Posterior cingulate gyrus (tissue), 11 donors: ENCODE measurements at places on chromosomes 2 and 18.

GRCh38 chr2:39511219-39511604 is 74.1 kb upstream of the MAP4K3 start:
- no peak for DNase-seq

- DNase-seq: peak; percentile 29
These were observed at the start of gene ZBTB14 for GRCh38 chr18:5295231-5295920. TSS of gene ZBTB14 (minus strand) at chr18:5295726. CDS start at chr18:5293246, 2,480 bp downstream.

GRCh38 chr18:22668496-22668895 is 250.8 kb upstream of the CTAGE1 start:
- DNase-seq: no peak

- no peak for DNase-seq
These were observed 24.9 kb downstream of the CCNT2 start for GRCh38 chr2:134943540-134943939.

- no peak for DNase-seq
These were observed 717 bp downstream of the IHH start for GRCh38 chr2:219059725-219060682.

GRCh38 chr18:37997695-37998094 is 432.1 kb upstream of the CELF4 start:
- DNase-seq: no peak

DNA sequence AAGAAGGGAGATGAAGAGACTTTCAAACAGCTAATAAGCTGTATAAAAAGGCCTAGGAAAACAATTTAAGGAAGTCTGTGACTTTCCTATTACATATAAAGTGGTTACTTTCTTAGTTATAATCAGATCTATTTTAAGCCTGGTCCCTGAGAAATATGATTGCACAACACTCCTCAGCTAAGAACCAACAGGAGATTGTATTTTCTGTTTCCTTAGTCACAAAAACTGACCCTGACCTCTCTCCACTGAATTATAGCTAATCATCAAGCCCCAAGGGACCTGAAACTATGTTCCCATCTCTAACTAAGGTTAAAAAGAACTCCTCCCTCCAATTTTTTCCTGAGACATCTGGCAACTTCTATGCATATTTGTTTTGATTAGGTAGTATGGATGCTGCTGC is 106.9 kb downstream of the ROCK1 start:
- no peak for DNase-seq

GRCh38 chr2:22930781-22931180 is 454.2 kb upstream of the KLHL29 start:
- DNase-seq: no peak

DNA sequence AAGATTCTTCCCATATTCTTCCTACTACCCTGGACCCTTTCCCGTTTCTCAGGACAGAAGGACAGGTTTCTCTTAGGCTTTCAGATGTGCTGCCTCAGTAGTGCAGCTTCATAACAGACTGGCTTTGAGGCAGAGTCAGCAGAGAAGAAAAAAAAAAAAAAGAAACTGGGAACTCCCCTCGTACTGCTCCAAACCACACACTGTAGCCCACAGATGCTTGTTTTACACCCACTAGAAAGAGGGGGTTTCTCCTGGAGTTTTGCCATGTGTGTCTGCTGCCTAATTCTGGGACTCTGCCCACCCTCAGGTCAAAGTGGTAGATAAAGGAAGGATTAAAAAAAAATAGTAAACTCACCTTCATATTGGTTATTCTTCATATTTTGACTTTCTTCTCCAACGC is 95.9 kb downstream of the NCOA1 start:
- DNase-seq: no peak

GRCh38 chr2:30710461-30710860 is 96.8 kb downstream of the CAPN13 start:
- no peak for DNase-seq

DNA sequence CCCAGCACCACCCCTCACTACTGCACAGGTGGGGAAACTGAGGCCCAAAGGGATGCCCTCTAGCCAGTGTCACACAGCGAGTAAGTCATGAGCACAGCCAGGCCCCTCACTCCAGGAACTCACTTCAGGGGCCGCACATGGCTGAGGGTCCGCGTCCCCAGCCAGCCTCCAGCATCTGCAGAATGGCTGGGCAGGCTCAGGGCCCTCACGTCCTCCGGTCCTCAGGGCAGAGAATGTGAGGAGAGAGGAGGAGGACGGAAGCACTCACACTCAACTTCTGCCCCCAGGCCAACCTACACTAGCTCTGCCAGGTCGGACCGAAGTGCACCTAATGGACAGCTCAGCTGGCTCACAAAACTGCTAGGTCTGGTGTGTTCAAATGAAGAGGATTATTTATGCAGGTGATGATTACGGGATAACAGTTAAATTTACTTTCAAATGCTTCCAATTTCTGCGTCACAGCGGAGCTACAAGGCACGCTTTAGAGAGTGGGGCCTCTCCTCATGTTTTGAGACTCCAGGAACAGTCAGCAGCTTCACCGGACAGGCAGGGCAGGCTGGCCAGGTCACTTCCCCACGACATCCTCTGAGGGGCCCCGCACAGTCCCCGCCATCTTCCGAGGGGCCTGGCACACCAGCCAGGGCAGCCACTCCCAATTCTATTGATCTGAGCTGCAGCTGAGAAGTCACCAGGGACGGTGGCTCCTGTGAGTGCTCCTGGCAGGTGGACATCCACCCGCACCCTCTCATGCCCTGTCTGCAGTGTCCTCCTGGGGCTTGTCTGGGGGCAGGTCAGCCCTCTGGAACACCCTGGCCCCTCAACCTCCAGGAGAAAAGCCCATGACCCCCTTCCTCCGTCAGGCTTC is 26.5 kb downstream of the KIF1A start:
- no peak for DNase-seq

DNA sequence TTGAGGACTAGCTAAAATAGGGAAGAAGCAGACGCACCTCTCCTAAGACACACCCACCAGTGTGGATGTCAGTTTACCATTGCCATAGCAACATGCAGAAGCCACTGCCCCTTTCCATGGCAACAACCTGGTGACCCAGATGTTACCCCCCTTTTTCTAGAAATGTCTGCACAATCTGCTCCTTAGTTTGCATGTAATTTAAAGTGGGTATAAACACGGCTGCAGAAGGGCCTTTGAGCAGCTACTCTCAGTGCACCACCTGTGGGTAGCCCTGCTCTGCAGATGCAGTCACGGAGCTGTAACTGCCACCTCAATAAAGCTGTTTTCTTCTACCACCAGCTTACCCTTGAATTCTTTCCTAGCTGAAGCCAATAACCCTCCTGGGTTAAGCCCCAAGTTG is 87.1 kb downstream of the FBXO15 start:
- no peak for DNase-seq

DNA sequence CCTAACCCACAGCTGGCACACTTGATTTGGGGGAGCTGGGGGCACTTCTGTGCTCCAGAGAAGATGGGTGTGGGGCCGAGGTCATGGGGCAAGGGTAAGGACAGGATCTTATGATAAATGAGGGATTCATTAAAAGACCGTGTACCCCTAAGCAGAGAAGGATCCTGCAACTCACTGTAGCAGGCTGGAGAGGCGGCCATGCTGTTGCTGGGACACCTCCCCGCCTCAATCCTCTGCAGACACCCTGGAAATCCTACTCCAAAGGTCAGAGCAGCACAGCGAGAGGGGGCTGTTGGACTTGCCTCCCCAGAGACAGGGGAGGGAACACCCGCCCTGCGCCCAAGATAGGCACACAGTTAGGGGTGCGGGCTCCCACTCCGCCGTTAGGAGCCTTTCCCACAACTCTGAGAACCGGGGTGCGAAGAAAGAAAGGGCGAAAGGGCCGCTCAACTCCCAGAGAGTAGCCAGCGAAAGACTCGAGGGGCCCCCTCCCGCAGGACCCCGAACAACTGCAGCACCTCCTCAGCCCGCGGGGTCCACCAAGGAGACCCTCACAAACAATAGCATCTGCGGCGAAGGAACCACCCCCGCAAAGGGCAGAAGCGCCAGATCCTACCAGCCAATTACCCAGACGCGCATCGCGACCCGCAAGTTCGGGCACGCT is 1.4 kb downstream of the PARD6G start:
- no peak for DNase-seq

DNA sequence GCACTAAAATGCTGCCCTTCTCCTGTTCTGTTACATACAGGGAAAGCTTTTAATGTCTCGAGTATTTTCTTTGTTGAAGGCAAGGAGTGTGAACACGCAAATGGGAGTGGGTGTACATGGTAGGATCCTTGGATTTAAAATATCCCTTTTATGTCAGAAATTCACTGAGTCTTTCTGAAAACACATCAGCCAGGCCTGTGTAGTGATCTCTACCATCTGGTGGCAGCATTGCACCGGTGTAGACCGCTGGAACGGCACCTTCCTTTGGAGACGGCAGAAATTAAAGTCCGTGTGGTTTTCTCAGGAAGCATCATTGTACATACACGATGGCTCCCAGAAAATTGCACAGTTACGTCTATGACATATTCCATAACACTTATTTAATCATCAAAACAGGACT is 515.8 kb downstream of the GALR1 start:
- DNase-seq: peak; percentile 23

GRCh38 chr2:175107146-175107545 is 60.9 kb downstream of the ATF2 start:
- no peak for DNase-seq

- DNase-seq: no peak
These were observed 63.4 kb upstream of the OTOS start for GRCh38 chr2:240203788-240204270.

DNA sequence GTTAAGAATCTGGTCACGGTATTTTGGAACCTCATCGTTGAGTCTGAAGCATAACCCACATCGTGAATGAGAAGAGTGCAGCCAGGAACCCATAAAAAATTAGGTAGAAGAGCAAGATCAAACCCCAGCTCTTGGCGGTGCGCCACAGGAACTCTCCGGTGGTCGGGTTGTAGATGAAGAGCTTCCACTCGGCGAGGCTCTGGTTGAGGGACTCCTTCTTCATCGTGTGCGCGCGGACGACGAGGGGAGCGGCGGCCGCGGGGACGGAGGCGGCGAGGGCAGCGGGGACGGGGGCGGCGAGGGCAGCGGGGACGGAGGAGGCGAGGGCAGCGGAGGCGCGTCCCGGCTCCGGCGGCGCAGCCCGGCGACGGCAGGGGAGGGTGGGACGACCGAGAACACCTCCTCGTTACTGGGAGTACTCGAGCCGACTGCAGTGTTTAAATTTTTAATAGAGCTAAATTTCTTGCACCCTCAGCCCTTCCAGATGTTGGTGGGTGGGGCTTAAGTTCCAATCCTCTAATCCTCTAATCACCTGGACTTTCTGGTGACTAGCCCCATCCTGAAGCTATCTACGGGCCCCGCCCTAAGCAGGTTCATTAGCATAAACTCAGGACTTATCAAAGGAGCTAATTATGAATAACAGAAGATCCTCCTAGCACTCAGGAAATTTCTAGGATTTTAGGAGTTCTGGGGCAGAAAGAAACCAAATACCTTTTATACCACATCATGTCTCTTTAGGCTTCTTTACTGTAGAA is 20.4 kb upstream of the PAPOLG start:
- DNase-seq: peak; percentile 10

- peak; percentile 35 for DNase-seq
These were observed 8.6 kb downstream of the RUFY4 start for GRCh38 chr2:218077464-218078216.

DNA sequence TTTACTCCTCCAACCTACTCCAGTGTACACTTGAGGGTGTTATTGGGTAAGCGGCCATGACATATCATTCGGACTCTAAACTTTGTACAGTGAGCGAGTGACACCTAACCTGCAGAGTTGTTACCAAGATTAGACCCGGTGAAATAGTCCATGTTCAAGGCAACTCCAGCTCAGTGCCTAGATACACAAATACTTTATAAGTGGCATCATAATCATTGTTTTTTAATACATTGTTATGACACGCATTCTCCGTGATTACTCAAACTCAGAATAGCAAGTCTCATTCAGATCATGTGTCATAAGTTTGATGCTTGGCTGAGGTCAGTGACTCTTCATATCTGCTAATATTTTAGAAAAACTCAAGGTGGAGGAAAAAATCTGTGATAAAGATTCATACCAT is 597.8 kb downstream of the DCC start:
- no peak for DNase-seq

DNA sequence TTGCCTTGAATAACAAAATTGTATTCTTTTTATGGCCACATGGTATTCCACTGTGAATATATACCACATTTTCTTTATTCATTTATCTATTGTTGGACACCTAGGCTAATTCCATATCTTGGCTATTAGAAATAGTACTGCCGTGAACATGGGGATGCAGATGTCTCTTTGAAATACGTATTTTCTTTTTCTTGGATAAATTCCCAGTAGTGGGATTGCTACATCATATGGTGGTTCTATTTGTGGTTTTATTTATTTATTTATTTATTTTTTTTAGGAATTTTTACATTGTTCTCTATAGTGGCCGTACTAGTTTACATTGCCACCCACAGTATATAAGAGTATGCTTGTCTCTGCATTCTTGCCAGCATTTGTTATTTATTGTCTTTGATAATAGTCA is 679.8 kb upstream of the NRXN1 start:
- DNase-seq: no peak

DNA sequence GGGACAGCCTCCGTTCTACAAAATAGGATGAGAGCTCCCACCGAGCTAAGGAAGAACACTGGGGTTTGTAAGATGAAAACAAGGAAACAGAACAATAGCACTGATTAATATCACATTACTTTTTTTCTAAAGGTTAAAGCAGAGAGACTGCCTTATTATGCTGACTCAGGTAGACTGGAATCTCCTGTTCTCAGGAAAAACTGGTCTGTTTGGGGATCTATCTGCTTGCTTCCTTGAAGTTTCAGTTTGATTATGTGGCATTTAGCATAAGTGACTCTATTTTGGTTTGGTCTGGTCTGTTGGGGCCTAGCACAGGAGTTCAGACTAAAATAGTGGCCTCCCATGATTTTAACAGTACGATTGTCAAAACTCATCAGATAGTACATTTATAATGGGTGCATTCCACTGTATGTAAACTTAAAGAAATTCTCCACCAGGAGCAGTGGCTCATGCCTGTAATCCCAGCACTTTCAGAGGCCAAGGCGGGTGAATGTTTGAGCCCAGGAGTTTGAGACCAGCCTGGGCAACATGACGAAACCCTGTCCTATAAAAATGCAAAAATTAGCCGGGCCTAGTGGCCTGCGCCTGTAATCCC is 64.1 kb upstream of the NDUFV2 start:
- no peak for DNase-seq

GRCh38 chr2:11997142-11997541 is 250.7 kb downstream of the LPIN1 start:
- DNase-seq: no peak

GRCh38 chr2:47534179-47534919 is 131.4 kb downstream of the MSH2 start:
- no peak for DNase-seq

DNA sequence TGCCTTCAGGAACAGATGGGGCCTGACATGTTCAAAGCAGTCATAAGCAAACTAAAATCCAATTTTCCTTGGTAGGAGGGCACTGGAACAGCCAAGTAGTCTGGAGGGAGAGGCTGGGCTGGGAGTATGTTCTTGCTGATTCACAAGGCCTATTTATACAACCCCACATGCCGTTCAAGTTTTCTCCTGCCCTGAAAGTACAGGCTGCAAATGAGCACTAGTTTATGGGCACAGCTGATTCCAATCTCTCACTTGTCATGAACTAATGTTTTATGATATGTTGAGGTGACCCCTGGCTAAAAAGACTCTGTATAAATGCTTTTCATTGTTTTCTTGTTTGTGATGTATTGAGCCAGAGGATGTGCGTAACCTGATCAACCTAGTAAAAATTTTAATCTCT is 183.4 kb upstream of the SRD5A2 start:
- DNase-seq: no peak

- no peak for DNase-seq
These were observed 382.7 kb downstream of the LNPK start for GRCh38 chr2:175619179-175620045.

- no peak for DNase-seq
These were observed 18.1 kb upstream of the MAPRE3 start for GRCh38 chr2:26952374-26952773.

GRCh38 chr2:201656102-201656501 is 12.8 kb upstream of the TMEM237 start:
- no peak for DNase-seq
